ENCODE measurements at places on chromosomes 5 and 9.

- DNase-seq = no peak
Measured at GRCh38 chr5:170493028-170493820, 10.6 kb upstream of the KCNIP1 start.

DNA sequence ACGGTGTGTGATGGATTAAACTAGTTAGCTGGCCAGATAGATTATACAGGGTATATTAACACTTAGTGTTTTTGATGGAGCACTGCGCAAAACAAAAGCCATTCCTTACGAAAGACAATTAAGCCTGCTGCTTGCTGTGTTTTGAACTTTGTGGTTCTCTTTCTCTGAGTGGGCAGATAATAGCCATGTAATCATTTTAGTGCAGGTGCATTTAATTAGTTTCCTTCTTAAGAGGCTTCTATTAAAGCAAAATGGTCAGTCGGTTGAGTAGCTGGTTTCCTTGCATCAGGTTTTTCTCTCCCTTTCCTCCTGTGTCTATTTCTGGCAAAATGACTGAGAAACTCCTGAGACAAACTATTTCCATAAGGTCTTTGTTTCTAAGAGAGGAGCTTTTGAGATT, 512.5 kb downstream of the DMAC1 start:
- no peak for DNase-seq

DNA sequence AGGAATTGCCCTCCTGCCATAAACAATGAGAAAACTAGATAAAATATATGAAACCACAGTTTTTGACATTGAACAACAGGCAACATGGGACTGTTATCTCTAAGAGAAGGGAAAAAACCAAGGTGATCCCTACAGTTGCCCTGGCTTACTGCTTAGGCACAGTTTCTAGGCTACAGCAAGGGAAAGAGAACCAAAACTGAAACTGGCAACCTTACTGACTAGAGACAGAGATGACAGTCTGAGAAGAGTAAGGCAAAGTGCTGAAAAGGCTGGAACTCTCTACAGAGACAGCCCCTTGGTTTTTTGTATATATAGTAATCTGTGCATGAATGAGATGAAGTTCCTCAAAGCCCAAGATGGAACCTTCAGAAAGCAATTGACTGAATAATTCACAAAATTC, 36.2 kb upstream of the REEP2 start:
- DNase-seq = no peak

- no peak for DNase-seq
Measured at GRCh38 chr9:95004411-95005277, 278.1 kb downstream of the AOPEP start.

DNA sequence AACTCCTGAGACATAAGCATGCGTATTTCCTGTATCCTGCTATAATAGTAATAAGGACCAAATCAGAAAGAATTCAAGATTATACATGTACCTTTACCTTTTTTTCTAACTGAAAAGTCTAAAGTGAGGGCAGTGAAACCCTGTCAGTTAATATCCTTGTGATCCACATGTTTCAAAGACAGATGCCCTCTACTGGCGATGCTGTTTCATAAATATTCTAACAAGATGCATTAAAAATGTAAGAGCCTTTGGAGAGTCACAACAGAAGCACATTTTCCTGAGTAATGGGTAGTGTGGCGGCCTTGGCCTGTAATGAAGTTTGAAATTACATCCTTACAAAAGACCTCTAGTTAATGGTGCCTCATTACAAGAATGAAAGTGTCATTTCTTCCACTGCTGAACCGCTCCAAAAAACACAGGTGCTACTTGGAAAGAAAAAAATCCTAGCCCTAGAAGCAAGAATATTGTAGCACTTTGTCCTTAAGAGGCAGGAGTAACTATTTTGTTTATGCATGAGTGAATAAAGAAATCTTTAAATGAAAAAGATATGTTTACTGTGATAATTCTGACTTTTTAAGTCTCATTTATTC, 232.6 kb downstream of the EPB41L4A start:
- DNase-seq = no peak

GRCh38 chr5:43010935-43011315, 29.2 kb downstream of the ANXA2R start:
- DNase-seq = no peak

GRCh38 chr5:103234239-103234975, 24.2 kb upstream of the MACIR start:
- DNase-seq = no peak

DNA sequence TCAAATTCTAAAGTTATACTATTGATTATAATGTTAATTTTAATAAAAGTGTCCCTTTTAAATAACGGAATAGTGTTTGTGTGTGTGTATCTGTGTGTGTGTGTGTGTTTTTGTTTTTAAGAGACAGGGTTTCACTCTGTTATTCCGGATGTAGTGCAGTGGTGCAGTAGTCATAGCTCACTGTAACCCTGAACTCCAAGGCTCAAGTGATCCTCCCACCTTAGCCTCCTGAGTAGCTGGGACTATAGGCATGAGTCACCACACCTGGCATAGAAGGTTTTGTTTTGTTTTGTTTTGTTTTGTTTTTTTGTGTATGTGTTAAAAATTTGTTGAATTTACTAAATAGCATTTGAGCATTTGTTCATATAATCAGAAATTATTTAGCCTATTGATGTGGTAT, 64.6 kb downstream of the YTHDC2 start:
- no peak for DNase-seq

DNA sequence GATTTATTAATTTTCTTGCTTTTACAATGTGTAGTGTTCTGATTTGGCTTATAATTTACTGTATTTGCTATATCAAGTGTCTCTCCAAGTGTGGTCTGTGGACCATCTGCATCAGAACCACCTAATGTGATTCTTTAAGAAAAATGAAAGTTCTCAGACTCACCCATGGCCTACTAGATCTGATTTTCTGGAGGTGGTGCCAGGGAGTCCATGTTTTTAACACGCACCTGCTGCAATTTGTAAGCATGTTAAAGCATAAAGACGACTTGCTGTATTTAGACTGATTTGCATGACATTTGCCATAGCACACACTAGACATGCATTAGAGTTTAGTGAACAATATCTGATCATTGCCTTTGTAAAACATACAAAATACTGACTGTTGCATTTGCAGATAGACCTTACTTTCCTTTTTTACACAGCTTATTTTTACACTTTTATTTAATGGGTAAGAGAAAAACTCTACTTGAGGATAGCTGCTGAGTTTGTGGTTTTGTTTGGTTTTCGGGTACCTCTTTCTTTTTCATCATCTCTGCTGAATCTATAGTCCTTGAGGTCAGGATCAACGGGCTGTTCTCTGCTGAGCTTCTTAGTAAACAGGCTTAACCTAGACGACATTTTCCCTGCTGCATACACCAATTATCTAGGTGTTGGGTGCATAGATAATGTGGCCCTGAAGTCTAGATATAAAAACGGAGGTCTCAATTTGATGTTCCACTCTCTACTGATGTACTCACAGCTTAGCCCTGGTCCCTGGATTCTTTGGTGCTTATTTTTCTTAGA, 138.0 kb upstream of the ZNF366 start:
- DNase-seq = no peak

DNA sequence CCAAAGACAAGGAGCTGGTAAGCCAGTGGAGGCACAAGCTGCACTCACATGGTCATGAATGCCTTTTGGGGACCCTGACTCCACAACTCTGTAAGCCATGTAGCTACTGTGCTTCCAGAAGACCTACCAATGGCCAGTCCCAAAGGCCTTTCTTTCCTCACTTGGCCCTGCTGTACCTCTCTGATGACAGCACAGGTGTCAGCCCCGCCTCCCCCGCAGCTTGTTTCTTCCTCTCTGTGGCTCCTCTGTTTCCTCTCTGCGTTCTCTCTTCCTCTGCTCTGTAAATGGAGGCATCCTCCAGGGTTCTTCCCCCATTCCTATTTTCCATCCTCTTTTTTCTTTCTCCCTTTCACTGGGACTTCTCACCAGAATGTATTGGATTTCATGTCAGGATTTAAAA, 26.7 kb downstream of the SH3TC2 start:
- DNase-seq = no peak

DNA sequence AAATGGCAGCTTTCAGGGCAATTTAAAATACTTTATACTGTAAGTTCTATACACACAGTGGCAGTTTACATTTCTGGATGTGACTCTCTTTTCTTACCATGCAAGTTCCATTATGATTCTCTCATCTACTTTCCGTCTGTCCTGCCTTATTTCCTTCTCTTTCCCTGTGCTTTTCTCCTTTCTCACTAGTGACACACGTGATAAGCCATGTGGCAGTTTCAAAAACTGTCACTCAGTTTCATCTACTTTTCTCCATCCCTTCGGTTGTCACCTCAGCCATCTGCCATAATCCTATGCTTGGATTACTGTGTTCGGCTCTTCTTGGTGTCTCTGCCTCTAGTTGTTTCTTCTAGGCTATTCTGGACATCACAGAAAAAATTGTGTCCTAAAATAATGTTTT, 46.8 kb upstream of the ATG10 start:
- no peak for DNase-seq
